Osteoblast (primary cell): ENCODE measurements at places on chromosomes 13 and 19. TPM values are rescaled to one million over a fixed set of nuclear protein-coding genes. Genes with fewer than 3 reads are reported as not detected.
A peak's percentile ranks its signal among the peaks of the same experiment; 100 is the strongest.

- DNase-seq = no peak
Observed at GRCh38 chr19:27964185-27964584, 1248.8 kb downstream of the UQCRFS1 start.

GRCh38 chr13:69820180-69820579 lies 287.4 kb upstream of the ATXN8OS start:
- no peak for DNase-seq

- no peak for DNase-seq
Observed at GRCh38 chr13:104868806-104869205, 1666.7 kb downstream of the EFNB2 start.

GRCh38 chr13:19822673-19823072 lies 39.9 kb upstream of the PSPC1 start:
- DNase-seq = no peak

DNA sequence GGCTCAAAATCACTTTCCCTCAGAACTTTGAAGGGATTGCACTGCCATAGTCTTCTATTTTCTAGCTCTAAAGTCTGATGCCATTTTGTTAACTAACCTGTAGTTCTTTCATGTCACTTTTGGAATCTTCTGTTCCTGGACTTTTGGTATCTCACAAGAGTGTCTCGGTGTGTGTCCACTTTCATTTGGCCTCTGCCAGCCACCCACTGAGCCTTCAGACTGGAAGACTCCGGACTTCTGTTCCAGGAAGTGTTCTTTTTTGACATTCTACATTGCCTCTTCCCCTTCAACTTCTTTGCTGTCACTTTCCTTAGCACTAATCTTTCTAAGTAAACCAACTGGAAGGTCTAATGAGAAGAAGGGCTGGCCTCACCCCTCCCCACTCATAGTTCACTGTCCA lies 25.0 kb upstream of the LAMP1 start:
- no peak for DNase-seq

GRCh38 chr13:52827839-52828238 lies 20.6 kb downstream of the PCDH8 start:
- DNase-seq = no peak

DNA sequence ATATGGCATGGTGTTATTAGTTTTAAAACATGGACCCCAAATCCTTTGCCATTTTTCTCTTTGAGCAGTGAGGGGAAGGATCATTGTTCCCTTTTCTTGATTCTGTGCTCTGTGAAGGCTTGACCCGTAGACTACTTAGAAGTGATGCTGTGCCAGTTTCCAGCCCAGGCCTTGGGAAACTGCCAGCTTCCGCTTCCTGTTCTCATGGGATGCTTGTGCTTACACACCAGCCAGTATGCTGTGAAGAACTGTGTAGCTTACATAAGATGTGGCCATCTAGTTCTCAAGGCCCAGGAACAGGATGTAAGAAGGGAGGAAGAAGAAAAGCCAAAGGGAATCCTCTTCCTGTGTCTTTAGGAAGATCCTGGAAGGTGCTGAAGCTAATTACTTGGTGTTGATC lies 180.9 kb downstream of the PCCA start:
- no peak for DNase-seq

DNA sequence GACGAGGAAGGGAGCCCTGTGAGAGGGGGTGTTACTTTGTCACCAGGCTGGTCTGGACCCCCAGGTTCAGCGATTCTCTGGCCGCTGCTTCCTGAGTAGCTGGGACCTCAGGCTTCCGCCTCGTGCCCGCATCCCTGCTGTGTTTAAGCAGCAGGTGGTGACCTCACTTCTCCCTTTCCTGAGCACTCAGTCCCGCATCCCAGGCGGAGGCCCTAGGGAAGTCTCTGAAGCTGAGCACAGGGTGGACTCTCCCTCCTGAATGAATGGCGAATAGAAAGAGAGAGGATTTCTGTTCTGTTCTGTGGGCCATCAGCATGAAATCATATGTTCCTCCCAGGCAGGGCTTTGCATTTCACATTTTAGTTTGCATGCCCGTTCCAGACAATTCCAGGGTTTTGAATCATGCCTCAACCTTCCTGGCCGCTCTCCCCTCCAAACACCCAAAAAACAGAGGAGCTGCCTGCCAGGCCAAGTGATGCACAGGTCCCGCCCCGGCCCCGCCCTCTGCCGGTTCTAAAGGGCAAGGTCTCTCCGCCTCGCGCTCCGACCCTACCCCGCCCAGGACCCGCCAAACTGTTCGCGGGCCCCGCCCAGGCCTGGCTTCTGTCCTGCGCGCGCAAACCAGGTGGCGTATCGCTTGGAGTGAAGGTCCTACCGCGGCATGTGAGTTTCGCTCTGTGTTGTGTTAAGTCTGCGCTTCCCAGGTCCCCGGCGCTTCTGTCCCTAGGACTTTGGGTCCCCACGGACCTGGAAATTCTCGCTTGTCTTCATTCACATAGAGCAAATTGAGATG lies 35.1 kb upstream of the ZNF808 start:
- no peak for DNase-seq

GRCh38 chr19:38202504-38202903 lies 21.5 kb downstream of the DPF1 start:
- DNase-seq = no peak

GRCh38 chr19:13044231-13044836 lies 49.1 kb downstream of the NFIX start:
- peak; percentile 80 for DNase-seq

- no peak for DNase-seq
Observed at GRCh38 chr13:38415233-38415632, 65.6 kb downstream of the UFM1 start.

GRCh38 chr19:4371247-4372164 lies 28.1 kb downstream of the MPND start:
- DNase-seq = peak; percentile 86

DNA sequence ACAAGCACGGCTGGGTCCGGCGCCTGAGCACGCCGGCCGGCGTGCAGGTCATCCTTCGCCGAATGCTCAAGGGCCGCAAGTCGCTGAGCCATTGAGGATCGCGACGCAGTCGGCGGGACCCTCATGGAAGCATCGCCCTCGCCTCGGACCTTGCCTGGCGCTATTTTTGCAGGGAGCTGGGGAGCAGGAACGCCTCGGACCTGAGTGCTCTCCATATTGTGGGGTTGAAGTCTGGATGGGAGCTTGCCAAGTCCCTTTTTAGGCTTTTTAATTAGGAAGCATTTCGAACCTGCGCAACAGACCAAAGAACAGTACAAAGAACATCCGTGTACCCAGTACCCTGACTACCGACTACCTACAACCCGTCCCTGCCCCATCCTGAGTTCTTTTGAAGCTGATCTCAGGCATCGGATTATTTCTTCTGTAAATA lies 628 bp downstream of the MRPL34 start:
- DNase-seq = peak; percentile 71

DNAAF3 gene
- 0.59 and 0.72 TPM in 2 replicates for total RNA-seq

RETN gene
- not detected in 2 replicates for total RNA-seq

SYT5 gene
- not detected in 2 replicates for total RNA-seq

SLITRK5 gene
- total RNA-seq = not detected in 2 replicates

CUL4A gene
- total RNA-seq = 128 TPM in 2 replicates
